Pulmonary artery endothelial cell (primary cell): ENCODE measurements at places on chromosomes 3 and 15. TPM values are rescaled to one million over a fixed set of nuclear protein-coding genes. Genes with fewer than 3 reads are reported as not detected.

The ITGA11 gene
- total RNA-seq: 0.20 and 0.39 TPM in 2 replicates

The CHST2 gene
- 5.9 and 9.2 TPM in 2 replicates for total RNA-seq

The HESX1 gene
- total RNA-seq: 0.14 and 0.40 TPM in 2 replicates

The RTP4 gene
- 0.46 and 0.99 TPM in 2 replicates for total RNA-seq

The EBLN2 gene
- total RNA-seq: 4.2 and 6.7 TPM in 2 replicates

The HAUS2 gene
- total RNA-seq: 37.9 and 45.0 TPM in 2 replicates

The CLRN1 gene
- not detected in 2 replicates for total RNA-seq

The RARRES1 gene
- 2.4 and 4.9 TPM in 2 replicates for total RNA-seq

The ATG3 gene
- total RNA-seq: 72.2 and 113 TPM in 2 replicates

The TF gene
- 0.07 and 0.18 TPM in 2 replicates for total RNA-seq

The DUOXA2 gene
- not detected in 2 replicates for total RNA-seq

The ABI3BP gene
- 9.3 and 14.5 TPM in 2 replicates for total RNA-seq

The ONECUT1 gene
- not detected in 2 replicates for total RNA-seq

The SPINT1 gene
- 1.1 and 1.7 TPM in 2 replicates for total RNA-seq

The SLC38A3 gene
- 0.07 TPM in 1 of 2 replicates, not detected in the other for total RNA-seq

The NISCH gene
- total RNA-seq: 57.2 and 88.7 TPM in 2 replicates

The WNT7A gene
- not detected in 2 replicates for total RNA-seq

The ASB14 gene
- under 0.01 TPM in 1 of 2 replicates, not detected in the other for total RNA-seq

The SCG5 gene
- total RNA-seq: 0.74 and 0.92 TPM in 2 replicates

The CCR4 gene
- 0.21 TPM in 1 of 2 replicates, not detected in the other for total RNA-seq

The BOC gene
- total RNA-seq: 0.20 and 0.35 TPM in 2 replicates

The CKMT1A gene
- not detected in 2 replicates for total RNA-seq

The SMCO1 gene
- total RNA-seq: 0.07 TPM in 1 of 2 replicates, not detected in the other

The TMEM207 gene
- total RNA-seq: not detected in 2 replicates

The ARHGAP31 gene
- total RNA-seq: 24.0 and 26.0 TPM in 2 replicates

The ZNF774 gene
- 0.92 and 1.1 TPM in 2 replicates for total RNA-seq

The BCL2A1 gene
- total RNA-seq: 0.21 and 2.1 TPM in 2 replicates

The IGF2BP2 gene
- total RNA-seq: 56.4 and 62.0 TPM in 2 replicates

The CLEC3B gene
- 0.11 and 0.26 TPM in 2 replicates for total RNA-seq

The SAMMSON gene
- not detected in 2 replicates for total RNA-seq

The WDR93 gene
- under 0.01 and 0.07 TPM in 2 replicates for total RNA-seq

The CNTN3 gene
- 1.8 and 3.7 TPM in 2 replicates for total RNA-seq

The SLC22A14 gene
- under 0.01 and 0.14 TPM in 2 replicates for total RNA-seq

The ANKUB1 gene
- total RNA-seq: not detected in 2 replicates

The MAP1A gene
- 1.4 and 1.6 TPM in 2 replicates for total RNA-seq

The NEK10 gene
- total RNA-seq: 4.7 and 5.6 TPM in 2 replicates

The FGF7 gene
- total RNA-seq: 0.14 TPM in 1 of 2 replicates, not detected in the other

The PLA2G4E gene
- total RNA-seq: not detected in 2 replicates

The C3orf22 gene
- not detected in 2 replicates for total RNA-seq

The PPCDC gene
- 8.4 and 11.8 TPM in 2 replicates for total RNA-seq

The TTLL13 gene
- 0.04 TPM in 1 of 2 replicates, not detected in the other for total RNA-seq

The PLA1A gene
- 0.28 and 0.92 TPM in 2 replicates for total RNA-seq

The AHSG gene
- not detected in 2 replicates for total RNA-seq
